ENCODE measurements at places on chromosomes 5 and 9.
A peak's percentile ranks its signal among the peaks of the same experiment; 100 is the strongest.

GRCh38 chr9:27645161-27645840 is 72.0 kb upstream of the C9orf72 start:
- DNase-seq: no peak

- no peak for DNase-seq
Measured at GRCh38 chr5:177077335-177077734, 9.4 kb upstream of the FGFR4 start.

DNA sequence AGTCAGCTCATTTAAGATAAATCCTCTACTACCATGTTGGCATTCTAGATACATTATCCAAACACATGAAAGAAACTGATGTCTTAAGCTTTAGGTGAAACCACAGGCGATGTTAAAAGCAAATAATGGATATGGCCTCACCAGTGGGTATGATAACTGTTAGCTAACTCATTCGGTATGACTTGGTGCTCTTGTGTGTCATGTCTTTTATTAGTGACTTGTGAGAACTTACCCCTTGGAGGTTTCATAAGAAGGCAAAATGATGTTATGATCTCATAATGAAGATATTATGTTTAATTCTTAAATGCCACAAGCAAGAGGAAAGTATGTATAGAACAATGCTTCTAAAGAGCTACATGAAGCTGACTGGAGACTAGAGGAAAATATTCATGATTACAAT is 1227.0 kb downstream of the EFNA5 start:
- DNase-seq: no peak

DNA sequence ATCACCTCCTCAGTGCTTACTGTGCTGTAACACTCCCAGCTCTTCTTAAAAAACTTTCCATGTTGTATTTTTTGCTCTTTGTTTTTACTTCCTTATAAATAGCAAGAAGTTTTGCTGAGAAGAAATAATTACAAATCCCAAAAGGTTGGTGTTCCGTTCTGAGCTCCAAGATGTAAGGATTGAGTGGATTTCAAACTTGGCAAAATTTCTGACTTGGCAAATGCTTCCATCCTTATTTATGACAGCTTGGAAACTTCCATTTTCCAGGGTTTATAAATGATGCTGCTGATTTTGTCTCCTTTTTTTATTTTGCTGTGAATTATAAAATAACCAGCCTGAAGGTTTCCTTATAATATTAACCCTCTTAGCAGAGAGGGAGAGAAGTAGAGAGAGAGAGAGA is 151.9 kb downstream of the NTRK2 start:
- no peak for DNase-seq

- no peak for DNase-seq
Measured at GRCh38 chr5:61416010-61416409, 84.0 kb downstream of the ZSWIM6 start.

DNA sequence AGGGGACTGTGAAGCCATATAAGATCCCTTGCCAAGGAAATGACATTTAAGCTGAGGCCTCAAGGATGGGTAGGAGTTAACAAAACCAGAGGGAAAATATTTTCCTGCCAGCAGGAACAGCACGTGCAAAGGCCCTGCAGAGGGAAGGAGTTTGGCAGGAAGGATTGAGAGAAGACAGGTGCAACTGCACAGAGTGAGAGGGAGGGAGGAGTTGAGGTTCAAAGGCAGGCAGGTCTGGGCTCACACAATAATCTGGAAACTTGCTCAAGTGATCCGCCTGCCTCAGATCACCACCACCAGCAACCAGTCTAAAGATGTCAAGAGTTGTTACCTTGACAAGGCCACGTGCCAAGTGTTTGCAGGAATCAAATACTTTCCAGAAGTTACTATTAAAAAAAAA is 31.1 kb upstream of the PWWP2A start:
- no peak for DNase-seq

- peak; percentile 86 for DNase-seq
Measured at GRCh38 chr9:35844628-35845270, 15.7 kb downstream of the TMEM8B start.

DNA sequence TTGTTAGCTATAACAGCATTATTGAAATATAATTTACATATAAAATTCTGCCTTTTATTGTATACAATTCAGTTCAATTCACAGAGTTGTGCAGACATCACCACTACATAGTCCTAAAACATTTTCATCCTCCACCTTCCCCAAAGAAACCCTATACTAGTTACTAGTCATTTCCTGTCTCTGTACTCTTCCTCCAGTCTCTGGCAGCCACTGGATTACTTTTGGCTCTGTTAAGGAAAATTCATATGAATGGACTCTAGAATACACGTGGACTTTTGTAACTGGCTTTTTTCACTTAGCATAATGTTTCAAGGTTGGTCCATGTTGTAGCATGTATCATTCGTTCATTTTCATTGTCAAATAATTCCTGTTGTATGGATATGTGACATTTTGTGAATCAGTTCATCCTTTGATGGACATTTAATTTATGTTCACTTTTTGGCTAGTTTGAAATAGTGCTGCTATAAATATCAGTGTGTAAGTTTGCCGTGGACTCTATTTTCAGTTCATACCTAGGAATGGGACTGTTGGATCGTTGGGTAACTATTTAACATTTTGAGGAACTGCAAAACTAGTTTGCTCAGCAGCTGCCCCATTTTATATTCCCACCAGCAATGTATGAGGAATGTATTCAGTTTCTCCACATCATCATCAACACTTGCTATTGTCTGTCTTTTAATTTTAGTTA is 9.7 kb downstream of the ICE1 start:
- DNase-seq: no peak

DNA sequence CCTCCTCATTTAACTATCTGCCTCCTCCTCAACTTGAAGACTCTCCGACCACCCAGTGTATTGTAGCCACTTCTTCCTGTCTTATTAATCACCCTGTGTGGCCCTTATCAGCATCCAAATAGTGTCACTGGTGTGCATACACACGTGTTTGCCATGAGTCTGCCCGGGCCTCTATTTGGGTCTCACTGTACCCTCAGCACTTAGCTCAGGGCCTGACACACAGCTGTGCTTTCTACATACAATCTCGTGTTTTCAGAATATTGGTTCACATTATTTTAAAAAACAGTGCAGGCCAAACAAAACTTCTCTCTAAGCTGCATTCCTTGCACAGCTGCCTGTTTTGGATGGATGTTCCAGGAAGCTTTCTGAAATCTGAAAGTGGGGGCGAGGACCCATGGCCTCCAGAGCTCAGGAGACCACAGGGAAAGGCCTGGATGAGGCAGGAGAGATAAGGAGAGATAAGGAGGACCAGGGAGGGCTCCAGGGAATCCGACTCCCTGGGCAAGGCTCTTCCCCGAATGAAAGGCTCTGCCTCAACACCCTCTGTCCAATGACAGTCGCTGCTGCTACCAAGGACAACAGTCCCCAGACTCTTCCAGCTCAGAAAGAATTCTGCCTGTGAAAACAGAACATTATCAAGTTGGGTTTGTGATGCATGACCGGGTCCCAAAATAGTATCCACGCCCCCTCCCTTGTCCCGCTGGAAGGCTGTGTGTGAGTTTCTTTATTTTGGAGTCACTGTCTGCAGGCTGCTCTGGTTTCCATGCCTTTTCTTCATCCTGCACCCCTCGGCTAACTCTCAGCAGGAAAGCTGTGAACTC is 255.6 kb downstream of the NSG2 start:
- DNase-seq: no peak

GRCh38 chr5:172567843-172568242 is 73.2 kb upstream of the NEURL1B start:
- DNase-seq: no peak

GRCh38 chr9:132240841-132241482 is 79.1 kb downstream of the NTNG2 start:
- DNase-seq: peak; percentile 96

GRCh38 chr9:127682351-127683136 is 24.2 kb upstream of the CFAP157 start:
- no peak for DNase-seq

- no peak for DNase-seq
Measured at GRCh38 chr9:136171801-136172411, 33.0 kb downstream of the LHX3 start.

GRCh38 chr5:113092683-113093082 is 116.1 kb downstream of the DCP2 start:
- no peak for DNase-seq

- DNase-seq: peak; percentile 85
Measured at GRCh38 chr5:40356248-40356647, 323.5 kb upstream of the PTGER4 start.

Data from NB4 (cell line).